Airway epithelial cell (primary cell): ENCODE measurements at places on chromosomes 2 and 18. TPM values are rescaled to one million over a fixed set of nuclear protein-coding genes. Genes with fewer than 3 reads are reported as not detected.

The SPDYA gene
- 0.28 TPM in 2 replicates for total RNA-seq

The NT5DC4 gene
- total RNA-seq, result not detected in 2 replicates

The ITPRIPL1 gene
- 0.28 and 0.99 TPM in 2 replicates for total RNA-seq

The ADRA2B gene
- 0.09 TPM in 1 of 2 replicates, not detected in the other for total RNA-seq
